ENCODE measurements at places on chromosomes 5 and 9.

DNA sequence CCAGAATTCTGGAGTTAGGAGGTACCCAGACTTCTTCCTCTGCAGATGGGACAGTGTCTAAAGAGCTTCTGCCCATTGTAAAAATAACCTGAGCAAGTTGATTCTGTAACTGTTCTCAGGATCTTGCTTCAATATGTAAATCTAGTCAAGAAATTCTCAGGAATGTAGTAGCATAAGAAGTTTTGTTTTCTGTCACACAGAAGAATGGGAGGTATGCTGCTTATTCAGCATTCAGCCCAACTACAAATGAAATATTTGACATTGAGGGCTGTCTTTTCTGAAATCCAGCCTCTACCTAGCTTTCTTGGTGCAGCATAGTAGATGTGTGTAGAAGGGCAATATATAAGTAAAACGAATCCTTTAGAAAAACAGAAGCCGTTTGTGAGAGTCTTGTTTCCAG, 13.8 kb downstream of the MACIR start:
- no peak for DNase-seq

GRCh38 chr5:107971846-107972245, 301.1 kb upstream of the EFNA5 start:
- no peak for DNase-seq

- DNase-seq, result no peak
Observed at GRCh38 chr5:37716405-37716804, 123.4 kb downstream of the GDNF start.

DNA sequence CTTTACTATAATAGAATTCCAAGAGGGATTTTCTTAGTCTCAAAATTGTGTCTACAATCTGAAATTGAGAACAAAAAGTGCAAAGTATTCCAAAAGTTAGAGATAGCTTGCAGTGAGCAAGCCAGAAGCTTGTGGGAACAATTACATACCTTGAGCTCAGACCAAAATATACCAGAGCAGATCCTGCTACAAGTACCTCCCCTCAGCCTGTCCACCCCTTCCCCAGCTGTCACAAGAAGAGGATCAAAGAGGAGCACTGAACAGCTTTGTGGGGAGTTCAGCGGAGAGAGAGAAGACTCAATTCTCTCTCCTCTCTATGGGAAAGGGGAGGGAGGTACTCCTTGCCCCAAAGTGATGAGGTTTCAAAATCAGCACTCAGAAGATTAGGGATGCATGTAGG, 869.2 kb upstream of the DMAC1 start:
- no peak for DNase-seq

DNA sequence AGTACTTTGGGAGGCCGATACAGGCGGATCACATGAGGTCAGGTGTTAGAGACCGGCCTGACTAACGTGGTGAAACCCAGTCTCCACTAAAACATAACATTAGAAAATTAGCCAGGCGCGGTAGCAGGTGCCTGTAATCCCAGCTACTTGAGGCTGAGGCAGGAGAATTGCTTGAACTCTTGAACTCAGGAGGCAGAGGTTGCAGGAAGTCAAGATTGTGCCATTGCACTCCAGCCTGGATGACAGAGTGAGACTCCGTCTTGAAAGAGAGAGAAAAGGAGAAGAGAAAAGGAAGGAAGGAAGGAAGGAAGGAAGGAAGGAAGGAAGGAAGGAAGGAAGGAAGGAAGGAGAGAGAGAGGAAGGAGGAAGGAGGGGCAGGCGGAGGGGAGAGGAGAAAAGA, 45.1 kb downstream of the MYO10 start:
- DNase-seq, result no peak

DNA sequence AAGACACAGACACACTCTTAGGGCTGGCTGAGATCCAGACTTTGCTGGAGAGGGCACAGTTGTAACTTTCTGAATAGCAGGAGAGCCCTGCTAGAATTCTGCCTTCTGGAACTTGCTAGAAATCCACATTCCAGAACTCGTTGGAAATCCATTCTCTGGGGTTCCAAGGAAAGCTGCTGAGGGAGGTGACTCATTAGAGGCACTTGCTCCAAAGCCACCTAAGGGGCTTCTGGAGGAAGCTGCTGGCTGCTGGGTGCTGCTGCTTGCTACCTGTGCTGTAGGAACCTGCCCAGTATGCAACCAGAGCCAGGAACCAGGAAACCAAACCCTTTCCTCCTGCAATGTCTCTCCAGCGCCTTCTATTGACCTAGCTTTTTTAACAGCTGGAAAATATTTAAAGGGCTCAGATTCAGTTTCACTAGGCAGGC, 4.1 kb upstream of the TLE4 start:
- no peak for DNase-seq

GRCh38 chr9:88076286-88077070, 61.8 kb downstream of the SPATA31C2 start:
- DNase-seq, result no peak

DNA sequence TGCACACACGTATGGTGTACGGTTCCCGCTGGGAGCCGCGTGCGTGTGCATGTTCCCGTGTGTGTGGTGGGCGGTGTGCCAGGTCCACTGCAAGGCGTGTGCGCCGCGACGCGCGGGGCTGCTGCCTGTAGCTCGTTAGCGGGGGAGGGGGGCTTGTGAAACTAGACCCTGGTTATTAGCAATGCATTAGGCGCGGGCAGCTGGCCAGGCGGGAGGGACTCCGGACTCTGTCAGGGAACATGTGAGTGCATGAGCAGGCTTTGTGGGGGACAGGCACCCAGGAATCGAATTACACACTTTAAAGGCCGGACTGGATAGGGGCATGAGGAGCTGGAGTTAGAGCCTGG, 32.2 kb upstream of the ENHO start:
- DNase-seq, result no peak

GRCh38 chr9:101706261-101706798, 32.1 kb downstream of the GRIN3A start:
- DNase-seq, result no peak

DNA sequence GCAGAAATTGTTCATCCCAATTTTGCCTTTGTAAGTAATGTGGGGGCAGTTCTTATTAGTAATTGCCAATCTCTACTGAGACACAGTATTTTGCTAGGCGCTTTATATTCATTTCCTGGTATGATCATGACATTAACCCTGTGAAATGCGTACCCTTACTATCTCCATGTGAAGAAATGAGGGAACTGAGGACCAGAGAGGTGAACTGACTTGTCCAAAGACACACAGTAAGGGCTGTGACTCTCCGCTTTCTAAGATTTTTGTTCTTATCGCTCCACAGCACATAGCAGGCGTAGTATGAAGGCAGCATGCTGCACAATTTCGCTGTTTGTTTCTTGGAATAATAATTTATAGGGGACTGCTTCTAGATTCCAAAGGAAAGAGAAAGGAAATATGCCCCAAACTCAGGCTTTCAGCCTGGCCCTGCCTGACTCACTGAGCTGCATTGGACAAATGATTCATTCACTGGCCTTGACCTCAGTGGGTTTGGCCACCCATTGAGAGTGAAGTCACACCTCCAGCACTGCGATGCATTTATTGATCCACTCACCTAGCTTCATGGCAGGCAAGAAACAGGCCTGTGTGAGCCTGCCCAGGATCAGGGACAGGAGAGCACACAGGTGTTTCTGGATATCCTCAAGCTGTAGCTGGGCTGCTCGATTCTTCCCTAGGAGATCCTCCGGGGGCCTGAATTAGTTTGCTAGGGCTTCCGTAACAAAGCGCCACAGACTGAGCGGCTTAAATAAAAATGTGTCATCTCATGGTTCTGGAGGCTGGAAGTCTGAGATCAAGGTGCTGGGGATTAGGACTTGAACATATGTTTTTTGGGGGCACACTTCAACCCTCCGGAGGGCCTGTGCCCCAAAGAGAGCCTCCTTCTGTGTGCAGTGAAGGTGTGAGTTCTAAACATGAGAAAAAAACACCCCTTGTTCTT, 7.2 kb upstream of the DUSP1 start:
- peak; percentile 29 for DNase-seq

GRCh38 chr9:14722391-14723035, at the start of gene CER1:
CER1 (minus strand) TSS chr9:14722733; CDS start chr9:14722672, 61 bp downstream.
- no peak for DNase-seq

- no peak for DNase-seq
Observed at GRCh38 chr9:127966416-127967150, 14.2 kb downstream of the EEIG1 start.

- no peak for DNase-seq
Observed at GRCh38 chr9:7937761-7938491, 138.3 kb upstream of the DMAC1 start.

- no peak for DNase-seq
Observed at GRCh38 chr5:56357426-56357825, 124.3 kb upstream of the ANKRD55 start.

DNA sequence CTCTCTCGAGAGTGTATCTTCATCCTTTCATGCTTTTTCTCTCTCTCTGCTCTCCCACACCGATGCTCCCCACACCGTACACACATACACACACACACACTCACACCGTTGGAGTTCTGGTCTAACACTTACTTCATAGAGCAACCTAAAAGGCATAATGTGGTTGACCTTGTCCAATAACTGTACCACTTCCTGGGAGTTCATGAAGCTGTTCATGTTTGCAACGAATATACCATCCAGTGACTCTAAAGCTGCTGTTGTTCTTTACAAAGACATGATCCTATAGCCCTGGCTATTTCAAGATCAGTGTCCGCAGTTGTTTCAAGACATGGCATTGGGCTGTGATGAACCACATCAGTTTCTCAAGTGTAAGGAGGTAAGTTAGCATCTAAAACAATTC, 10.0 kb downstream of the MEF2C start:
- DNase-seq, result no peak

GRCh38 chr9:130429381-130429780, 15.4 kb upstream of the ASS1 start:
- no peak for DNase-seq

- DNase-seq, result no peak
Observed at GRCh38 chr5:107744418-107745330, 73.9 kb upstream of the EFNA5 start.

DNA sequence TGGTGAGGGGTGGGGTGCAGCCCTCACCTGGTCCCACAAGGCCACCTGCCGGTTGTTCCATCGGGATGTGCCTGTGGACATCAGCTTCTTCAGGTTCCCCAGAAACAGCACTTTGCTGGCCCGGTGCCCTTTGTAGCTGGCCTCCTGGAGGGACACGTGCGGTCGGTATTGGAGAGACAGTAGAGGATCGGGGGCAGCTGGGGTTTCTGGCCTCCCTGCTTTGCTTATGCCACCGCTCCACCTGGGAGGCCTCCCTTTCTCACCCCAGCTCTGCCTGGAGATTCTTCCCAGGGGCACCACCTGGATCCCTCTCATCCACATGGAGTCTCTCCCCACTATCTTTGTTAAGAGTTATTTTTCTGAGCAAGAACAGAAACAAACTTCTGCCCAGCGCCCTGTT, 13.1 kb upstream of the TRIM14 start:
- DNase-seq, result no peak

- peak; percentile 4 for DNase-seq
Observed at GRCh38 chr5:17190242-17190778, 27.1 kb upstream of the BASP1 start.

DNA sequence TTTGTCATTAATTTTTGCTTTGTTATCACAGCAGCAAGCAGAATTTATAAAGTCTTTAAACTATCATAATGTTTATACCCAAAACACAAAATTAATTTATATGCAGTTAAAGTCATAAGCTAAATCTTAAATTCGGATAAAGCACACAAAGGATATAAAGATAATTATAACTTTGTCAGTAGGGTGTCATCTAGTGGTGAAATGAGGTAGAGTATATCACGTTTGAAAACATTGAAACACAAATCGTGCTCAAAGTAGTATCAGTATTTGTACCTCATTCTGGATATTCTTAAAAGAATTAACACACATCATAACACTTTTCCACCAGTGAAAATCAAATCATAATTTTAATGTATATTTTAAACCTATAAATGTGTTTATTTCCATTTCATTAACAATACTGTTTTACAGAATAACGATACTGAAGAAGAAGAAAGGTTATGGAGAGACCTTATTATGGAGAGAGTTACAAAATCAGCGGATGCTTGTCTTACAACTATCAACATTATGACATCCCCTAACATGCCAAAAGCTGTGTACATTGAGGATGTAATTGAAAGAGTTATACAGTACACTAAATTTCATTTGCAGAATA, 129.5 kb downstream of the NIPBL start:
- no peak for DNase-seq

- peak; percentile 32 for DNase-seq
Observed at GRCh38 chr5:103211576-103212561, 46.7 kb upstream of the MACIR start.

GRCh38 chr9:115730396-115730795, 423.2 kb upstream of the PAPPA start:
- no peak for DNase-seq

DNA sequence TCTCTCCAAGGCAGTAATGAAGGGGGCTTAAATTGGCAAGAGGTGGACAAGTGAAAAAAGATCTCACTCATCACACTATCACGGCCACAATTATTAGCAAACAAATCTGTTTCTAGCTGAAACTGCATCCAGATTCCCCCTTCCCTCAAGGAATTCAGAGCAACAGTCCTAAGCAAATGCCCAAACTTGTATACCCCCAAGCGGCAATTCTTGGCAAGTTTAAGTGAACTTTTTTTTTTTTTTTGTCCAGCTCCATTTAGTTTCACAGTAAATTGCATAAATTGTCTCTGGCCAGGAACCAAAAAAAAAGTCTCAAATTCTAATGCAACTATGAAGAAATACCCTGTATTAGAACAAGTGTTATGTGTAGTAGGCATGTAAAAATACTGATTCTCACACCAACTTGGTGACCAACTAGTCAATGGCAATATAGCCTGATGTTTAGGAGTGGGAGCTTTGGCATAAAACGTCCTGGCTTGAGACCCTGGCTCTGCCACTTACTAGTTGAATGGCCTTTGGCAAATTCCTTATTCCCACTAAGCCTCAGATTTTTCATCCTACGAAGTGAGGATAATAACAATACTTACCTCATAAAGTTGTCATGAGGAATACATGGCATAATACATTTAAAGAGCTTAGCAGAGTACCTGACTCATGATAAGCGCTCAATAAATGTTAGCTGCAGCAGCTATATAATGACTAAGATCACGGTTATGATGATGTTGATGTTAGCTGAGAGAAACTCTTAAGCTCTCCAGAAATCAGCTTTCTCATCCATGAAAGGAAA, 193.2 kb downstream of the ADAMTSL1 start:
- DNase-seq, result no peak

- no peak for DNase-seq
Observed at GRCh38 chr9:127873886-127874285, 3.6 kb downstream of the AK1 start.

DNA sequence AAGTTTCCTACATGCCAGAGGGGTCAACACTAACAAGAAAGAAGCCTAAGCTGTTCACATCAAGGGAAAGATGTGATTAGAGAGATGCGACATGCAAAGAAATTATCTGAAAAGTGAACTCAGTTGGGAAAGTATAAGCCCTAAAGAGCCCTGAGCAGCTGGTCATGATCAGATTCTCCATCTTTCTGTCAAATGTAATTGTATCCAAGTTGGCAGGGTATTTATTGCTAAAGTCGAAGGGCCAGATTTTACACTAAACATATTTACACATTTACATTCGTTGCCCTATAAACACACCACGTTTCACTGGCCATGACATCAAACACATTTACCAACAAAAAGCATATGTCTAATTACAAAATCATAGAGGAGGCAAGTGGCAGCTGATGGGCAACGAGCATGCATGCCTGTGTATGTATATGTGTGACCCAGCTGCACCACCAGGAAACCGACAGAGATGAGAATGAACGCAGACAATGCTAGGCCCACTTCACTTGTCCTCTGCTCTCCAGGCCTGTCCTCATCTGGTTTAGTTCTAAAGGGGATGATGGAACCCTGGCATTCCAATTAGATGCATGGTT, 6.3 kb downstream of the FOXD1 start:
- no peak for DNase-seq

- DNase-seq, result no peak
Observed at GRCh38 chr5:61301341-61302199, 30.5 kb upstream of the ZSWIM6 start.

- DNase-seq, result no peak
Observed at GRCh38 chr5:79582186-79582585, 30.1 kb upstream of the TENT2 start.

Data from CD4-positive, alpha-beta T cell treated with Interleukin-4 for 4 hours (primary cell).